Sciatic nerve (tissue), 2 donors: ENCODE measurements at places on chromosomes 1 and 21. TPM values are rescaled to one million over a fixed set of nuclear protein-coding genes. Genes with fewer than 3 reads are reported as not detected.

- no peak for DNase-seq
These were observed 5.4 kb downstream of the SLC6A9 start for GRCh38 chr1:44025816-44026215.

- no peak for DNase-seq
These were observed 5.8 kb upstream of the LORICRIN start for GRCh38 chr1:153253693-153254092.

DNA sequence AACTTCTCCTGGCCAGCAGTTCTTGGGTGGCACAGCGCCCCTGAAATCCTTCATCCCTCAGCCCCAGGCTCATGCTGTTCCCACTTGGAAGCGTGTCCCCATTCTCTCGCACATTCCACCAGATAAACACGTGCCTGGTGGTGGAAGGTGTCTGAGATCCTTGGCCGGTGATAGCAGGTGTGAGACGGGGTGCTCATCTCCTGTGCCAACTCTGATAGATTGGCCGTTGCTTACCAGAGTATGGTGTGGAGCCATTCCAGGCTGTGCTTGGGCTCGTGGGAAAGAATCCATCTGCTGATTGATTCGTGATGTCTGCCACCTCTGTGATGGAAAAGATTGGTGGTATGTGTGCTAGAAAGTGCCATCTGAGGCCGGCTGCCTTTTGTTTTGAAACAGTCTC is 22.2 kb downstream of the ACTL8 start:
- no peak for DNase-seq

DNA sequence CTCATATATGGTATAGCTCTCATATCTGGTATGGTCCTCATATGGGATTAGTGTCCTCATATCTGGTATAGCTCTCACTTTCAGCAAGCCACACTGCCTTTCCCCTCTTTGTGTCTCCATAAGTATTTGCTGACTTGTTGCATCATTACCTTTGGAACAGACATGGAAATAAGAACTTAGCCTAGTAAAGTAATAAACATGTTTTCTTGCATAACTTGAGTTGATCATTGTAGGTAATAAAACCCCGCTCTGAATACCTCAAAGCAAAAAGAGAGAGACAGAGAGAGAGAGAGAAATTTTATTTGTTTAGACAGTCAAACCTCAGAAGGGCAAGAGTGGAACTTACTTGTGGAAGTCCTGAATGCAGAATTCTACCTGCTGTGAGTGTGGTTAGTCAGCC is 170.3 kb downstream of the GREM2 start:
- no peak for DNase-seq

DNA sequence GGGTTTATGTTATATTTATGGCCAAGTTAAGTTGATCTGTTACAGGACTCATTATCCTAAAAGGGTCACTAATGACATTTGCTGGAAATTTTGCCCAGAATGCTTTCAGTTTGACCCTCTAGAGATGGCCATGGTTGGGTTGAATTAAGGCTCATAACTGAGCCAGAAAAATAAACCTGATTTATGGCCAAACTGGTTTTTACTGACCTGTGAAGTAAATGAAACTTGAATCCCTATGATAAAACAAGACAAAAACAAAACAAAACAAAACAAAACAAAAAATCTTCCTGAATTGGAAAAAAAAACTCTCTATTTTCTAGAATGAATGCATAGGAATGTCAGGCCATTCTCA is 72.5 kb upstream of the CLDN14 start:
- DNase-seq = no peak

DNA sequence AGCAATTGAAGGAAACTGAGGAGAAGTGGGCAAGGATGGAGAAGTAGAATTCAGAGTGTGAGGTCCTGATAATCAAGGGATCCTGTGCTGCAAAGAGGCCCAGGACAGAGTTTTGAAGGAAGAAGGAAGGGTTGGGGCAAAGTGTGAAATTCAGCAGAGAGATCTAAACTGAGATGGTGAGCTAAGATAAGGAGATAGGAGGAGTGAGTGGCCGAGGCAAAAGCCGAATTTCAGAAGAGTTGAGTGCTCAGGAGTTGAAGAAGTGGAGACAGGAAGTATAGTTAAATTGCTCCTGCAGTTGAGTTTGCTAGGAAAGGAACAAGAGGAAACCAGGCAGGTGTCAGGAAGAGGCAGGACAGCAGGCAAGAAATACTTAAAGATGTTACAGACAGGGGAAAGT is 16.4 kb upstream of the MAPKAPK2 start:
- no peak for DNase-seq

- DNase-seq = no peak
These were observed 209.5 kb downstream of the APP start for GRCh38 chr21:25961042-25961441.

DNA sequence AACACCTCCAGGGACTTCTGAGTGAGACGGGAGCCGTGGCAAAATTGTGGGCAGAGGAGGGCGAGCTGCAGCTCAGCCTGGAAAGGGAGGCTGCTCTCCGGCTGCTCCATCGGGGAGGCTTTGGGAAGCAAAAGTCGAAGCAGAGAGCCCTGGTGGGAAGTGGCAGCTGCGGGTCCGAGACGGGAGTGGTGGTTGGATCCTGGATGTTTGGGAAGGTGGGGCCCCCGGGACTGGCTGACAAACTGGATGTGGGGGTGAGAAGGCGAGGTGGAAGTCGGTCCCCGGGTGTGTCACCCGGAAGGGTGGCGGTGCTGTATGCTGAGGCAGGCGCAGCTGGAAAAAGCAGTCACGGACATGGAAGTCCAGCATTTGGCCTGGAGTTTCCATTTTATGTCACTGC is 52.1 kb downstream of the KCNAB2 start:
- no peak for DNase-seq

DNA sequence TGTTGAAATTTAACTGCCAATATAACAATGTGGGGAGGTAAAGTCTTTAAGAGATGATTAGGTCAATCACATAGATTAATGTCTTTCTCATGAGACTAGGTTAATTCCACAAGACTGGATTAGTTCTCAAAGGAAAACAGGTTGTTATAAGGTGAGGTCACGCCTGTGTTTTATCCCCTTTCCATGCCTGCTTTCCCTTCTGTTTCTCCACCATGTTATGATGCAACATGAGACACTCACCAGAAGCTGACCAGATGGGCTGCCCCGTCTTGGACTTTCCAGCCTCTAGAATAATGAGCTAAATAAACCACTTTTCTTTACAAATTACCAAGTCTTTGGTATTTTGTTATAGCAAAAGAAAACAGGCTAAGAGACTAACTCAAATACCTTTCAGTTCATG is 70.8 kb downstream of the DDAH1 start:
- no peak for DNase-seq

Gene SV2A
- 1.7 TPM for total RNA-seq

Gene ATAD3C
- 2.4 TPM for total RNA-seq

Gene HTR1D
- total RNA-seq = 2.1 TPM
